ENCODE measurements at places on chromosomes 7 and 10. TPM values are rescaled to one million over a fixed set of nuclear protein-coding genes. Genes with fewer than 3 reads are reported as not detected.

GRCh38 chr7:105131890-105132289, 117.9 kb downstream of the KMT2E start:
- DNase-seq = no peak

DNA sequence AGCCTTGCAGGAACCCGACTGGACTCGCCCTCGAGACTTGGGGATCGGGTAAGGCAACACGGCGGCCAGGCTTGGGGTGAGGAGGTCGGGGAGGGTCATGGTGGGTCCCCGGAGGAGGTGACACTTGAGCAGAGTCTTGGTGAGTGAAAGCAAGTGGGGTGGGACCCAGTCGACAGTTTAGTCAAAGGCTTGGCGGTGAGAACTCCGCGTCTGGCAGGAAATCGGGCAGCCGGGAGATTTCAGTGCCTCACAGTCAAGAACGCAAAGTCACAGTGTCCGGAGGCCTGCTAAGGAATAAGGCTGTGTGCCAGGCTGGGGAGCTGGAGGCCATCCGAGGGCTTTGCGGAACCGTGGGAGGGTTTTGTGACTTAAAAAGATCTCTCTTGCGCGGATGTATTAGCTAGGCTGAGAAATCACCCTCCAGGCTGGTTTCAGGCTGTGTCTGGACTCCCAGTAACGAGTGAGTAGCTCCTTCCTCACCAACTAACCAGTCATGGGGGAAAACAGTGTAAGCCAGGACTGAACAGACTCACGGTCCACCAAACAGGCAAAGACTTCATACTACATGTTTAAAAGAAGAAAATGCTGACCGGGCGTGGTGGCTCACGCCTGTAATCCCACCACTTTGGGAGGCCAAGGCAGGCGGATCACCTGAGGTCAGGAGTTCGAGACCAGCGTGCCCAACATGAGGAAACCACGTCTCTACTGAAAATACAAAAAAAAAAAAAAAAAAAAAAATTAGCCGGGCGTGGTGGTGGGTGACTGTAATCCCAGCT, 613 bp downstream of the AP5Z1 start:
- peak; percentile 34 for DNase-seq

DNA sequence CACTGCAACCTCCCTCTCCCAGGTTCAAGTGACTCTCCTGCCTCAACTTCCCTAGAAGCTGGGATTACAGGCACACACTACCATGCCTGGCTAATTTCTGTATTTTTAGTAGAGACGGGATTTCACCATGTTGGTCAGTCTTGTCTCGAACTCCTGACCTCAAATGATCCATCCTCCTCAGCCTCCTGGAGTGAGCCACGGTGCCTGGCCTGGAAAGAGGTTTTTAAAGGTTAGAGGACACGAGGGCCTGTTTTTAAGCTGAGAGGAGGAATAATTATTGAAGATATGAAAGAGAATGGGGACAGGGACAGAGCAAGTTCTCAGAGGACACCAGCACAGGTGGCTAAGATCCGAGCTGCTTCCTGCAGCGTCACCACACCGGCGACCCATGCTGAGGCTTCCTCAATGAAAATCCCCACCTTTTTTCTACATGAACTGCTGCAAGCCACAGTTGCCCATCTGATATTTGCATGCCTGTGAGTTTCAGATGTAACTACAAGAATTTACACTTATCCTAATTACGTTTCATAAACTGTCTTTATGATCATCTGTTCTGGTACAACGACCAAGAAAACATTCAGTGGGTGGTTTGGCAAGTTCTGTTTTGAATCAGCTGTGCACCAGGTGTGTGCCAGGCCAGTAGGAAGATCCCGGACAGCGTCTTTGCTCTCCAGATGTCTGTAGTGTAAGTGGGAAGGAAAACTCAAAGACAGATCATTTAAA, 76.0 kb downstream of the HIP1 start:
- DNase-seq = no peak

DNA sequence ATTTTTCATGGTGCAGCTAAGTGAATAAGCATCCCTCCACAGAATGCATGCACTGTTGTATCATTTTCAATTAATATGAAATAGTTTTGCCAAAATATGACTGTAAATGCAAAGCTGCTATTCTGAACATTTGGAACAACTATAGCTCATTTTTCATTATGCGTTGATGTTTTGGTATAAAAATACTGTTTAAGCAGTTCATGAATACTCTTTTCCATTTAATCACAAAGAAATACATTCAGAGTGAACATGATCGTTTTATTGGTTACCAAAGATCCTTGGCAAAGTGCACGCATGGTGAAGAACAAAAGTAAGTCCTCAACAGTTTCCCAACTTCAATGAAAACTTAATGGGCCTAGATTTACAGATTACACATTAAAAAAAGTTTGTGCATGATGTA, 33.1 kb downstream of the SKIDA1 start:
- DNase-seq = no peak

DNA sequence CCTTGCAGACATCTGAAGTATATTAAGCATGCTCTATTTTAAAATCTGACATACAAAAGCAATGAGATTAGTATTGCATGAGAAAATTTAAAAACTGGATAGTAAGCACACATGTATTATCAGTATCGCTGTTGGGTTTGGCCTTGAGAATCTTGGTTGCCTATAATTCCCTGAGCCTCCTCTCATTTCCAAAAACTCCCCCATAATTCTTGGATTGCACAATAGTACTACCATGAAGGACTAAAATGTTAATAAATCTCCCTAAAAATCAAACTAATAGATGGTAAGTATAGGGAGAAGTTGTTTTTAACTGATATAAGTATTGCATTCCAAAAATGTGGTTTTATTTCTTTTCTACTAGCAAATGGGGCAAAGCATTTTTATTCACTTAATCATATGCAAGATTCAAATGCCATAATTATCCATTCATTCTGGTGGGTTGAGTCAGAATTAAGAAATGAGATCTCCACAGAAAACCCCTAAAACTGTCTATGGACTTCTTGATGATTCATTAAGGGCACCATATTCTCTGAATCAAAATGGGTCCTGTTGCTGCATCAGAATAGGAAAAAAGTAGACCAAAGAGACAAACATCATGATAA, 10.3 kb upstream of the VIM start:
- DNase-seq = peak; percentile 72

GRCh38 chr7:130489140-130489983, 2.5 kb upstream of the MEST start:
- peak; percentile 92 for DNase-seq

DNA sequence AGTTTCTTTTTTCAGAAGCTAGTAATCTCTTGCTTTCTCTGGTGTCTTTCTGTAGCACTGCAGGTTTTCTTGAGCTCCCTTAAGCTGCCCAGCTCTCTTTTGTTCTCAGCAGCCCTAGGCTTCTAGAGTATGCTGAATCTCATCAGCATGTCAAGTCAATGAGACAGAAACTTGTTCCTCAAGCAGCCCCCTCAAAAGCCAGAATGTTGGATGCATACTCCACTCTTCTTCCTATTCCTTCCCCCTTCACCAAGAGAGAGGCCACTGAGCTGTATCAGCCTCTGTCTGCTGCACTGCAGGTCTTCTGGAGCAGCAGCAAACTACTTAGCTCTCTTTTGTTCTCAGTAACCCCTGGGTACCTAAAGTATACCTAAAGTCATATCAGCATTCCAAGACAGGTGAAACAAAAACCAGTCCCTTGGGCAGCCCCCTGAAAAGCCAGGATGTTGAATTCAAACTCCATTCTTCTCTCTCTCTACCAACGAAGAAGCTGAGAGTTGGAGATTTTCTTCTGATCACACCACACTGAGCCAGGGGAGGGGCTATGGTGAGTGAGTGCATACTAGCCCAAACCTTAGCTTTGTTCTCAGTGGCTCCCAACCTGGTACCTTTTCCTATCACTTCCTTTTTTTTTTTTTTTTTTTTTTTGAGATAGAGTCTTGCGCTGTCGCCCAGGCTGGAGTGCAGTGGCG, 73.3 kb upstream of the WAC start:
- DNase-seq = no peak

DNA sequence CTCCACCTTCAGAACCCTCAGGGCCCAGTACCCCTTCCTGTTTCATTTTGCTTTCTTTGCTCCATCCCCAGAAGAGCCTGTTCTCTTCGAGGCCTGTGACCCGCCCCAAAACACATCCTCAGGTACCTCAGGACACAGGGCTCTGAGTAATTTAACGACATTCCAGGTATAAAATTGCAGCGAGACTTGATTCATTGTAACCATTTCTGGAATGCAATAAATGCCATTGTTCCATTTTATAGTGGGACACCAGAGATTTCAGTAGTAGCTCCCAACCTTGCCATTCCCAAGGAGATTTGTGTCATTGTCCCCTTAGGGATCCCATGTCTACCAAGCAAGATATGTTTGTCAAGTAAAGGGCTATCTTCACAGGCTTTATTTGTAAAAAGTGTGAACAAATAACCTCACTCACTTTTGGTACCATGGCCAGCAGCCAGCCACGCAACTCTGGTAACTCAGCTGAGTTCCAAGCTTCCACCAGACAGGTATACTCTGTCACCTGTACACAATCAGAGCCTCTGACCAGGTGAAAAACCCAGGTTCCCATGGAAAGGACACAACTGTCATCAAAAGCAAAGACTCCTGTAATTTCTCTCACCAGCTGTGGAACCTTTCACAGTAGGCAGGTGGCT, 441.3 kb downstream of the PLXNA4 start:
- no peak for DNase-seq

DNA sequence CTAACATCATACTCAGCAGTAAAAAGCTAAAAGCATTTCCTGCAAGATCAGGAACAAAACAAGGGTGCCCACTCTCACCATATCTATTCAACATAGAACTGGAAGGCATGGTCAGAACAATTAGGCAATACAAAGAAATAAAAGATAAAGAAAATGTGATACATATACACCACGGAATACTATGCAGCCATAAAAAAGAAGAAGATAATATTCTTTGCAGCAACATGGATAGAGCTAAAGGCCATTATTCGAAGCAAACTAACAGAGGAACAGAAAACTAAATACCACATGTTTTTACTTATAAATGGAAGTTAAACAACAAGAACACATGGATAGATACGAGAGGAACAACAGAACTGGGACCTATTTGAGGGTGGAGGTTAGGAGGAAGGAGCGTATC, 652.7 kb downstream of the GRID1 start:
- no peak for DNase-seq

GRCh38 chr10:132875435-132875834, 66.9 kb downstream of the CFAP46 start:
- no peak for DNase-seq

GRCh38 chr7:117872561-117873309, 506 bp downstream of the CTTNBP2 start:
- DNase-seq = no peak

GRCh38 chr7:149218469-149219420, 20.7 kb upstream of the ZNF212 start:
- DNase-seq = no peak

DNA sequence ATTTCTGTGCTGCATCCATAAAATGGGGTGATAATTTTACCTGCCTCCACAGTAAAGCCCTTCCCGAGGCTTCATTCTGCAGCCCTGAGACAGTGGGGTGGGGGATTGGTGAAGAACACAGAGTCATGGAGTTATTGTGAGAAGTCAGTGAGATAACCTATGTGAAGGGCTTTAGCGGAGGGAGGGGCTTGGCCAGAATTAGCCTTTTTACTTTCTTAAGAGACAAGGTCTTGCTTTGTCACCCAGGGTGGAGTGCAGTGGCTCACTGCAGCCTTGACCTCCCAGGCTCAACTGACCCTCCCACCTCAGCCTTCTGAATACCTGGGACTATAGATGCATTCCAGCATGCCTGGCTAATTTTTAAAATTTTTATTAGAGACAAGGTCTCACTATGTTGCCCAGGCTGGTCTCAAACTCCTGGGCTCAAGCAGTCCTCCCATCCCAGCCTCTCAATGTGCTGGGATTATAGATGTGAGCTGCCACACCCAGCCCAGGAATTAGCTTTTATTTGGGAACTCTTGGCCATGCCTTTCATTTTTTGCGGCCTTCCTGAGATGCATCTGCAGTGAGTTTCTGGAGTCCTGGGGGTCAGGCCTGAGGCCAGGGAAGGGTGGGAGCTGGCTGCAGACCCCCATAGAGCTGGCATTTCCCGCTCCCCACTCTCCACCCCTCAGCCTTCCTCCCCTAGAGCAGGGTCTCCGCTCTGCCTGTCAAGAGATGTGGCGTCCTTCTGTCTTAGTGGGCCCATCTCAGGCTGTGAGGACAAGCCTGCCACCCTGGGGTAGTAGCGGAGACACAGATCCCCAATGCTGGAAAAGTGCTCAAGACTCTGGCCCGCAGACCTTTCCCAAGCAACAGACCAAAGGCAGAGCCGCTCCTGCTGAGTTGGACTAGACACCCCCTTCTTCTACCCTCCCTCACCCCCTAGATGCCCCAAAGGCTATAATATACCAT, 77.0 kb downstream of the ZMIZ1 start:
- peak; percentile 69 for DNase-seq

DNA sequence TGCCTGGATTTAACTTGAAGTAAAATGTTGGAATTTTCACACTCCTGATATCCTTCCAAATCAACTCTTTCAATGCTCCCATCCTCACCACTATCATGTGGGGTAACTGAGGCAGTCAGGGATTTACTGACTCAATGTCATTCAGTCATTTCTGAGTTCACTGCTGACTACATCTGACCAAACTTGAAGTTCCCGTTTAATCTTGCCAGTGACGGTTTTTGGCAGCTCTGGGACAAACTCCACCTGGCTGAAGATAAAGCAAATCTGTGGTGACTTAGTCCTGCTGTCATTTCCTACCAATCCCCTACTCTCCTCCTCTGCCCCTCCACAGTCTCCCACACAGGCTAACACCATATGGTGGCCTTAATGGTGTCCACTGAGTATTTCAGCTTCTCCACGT, 22.7 kb upstream of the ACSM6 start:
- DNase-seq = no peak

DNA sequence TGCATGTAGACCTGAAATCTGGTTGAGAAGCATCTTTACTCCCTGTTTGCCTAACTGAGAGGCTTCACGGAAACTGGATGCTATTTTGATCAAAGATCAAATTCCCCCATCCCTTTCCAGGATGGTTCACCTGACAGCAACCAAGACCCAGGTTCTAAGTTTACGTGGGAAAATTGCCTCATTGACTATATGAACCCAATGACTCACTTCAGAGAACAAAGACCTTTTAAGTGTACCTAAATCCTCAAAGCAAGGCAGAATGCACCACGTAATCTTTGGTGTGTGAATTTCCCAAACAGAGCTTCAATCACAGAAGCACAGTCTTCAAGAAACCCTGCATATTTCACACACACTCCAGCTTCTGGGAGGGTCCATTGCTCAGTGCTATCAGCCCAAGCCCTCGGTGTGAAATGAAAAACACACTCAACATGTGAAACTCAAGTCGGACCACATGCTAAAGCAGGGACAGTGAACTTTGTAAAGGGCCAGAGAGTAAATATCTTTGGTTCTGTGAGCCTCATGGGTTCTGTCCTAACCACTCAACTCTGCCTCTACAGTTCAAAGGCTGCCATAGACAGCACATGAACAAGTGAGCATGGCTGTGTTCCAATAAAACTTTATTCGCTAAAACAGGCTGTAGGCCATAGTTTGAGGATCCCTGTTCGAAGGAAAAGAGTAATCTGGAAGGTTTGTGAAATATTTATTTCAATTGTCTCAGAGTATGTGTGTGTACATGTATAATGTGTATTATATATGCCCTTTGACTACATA, 275.6 kb upstream of the FOXK1 start:
- no peak for DNase-seq

- no peak for DNase-seq
These were observed 7.9 kb downstream of the LAT2 start for GRCh38 chr7:74217455-74218342.

The TMEM184A gene
- total RNA-seq = 3.6 TPM

The OR2A1 gene
- total RNA-seq = not detected

The CH25H gene
- not detected for total RNA-seq

The ADRA2A gene
- not detected for total RNA-seq

The ZPBP gene
- total RNA-seq = not detected

The HOXA4 gene
- 2.0 TPM for total RNA-seq

The ELAPOR2 gene
- 1.2 TPM for total RNA-seq

The THSD7A gene
- total RNA-seq = 0.89 TPM

The DGKB gene
- 0.07 TPM for total RNA-seq

The LIPK gene
- not detected for total RNA-seq

The BMPR1A gene
- 50.1 TPM for total RNA-seq
